ENCODE measurements at places on chromosomes 3 and 15.

- no peak for DNase-seq
Measured at GRCh38 chr15:76994001-76994400, 925 bp upstream of the PSTPIP1 start.

DNA sequence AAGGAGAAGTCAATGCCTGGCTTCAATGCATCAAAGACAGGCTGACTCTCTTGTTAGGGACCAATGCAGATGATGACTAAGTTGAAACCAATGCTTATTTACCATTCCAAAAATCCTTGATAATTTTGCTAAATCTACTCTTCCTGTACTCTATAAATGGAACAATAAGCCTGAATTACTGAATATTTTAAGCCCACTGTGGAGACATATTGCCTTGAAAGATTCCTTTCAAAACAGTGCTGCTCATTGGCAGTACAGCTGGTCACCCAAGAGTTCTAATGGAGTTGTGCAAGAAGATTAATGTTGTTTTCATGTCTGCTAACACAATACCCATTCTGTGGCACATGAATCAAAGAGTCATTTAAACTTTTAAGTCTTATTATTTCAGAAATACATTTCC lies 181.0 kb upstream of the CBLB start:
- DNase-seq = no peak

DNA sequence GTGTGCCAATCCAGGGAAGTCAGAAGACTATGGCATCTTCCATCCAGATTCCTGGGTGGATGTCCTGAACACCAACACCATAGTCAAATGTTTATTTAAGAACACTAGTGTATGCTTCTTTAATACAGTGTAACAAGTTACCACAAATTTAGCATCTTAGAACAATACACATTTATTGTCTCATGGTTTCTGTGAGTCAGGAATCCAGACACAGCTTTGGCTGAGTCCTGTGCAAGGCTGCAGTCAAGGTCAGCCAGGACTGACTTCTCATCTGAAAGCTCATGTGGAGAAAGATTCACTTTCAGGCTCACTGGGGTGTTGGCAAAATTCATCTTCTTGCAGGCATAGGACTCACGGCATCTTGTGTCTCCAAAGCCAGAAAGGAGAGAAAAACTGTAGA lies 143.4 kb downstream of the ANXA2 start:
- no peak for DNase-seq

- peak; percentile 1 for DNase-seq
Measured at GRCh38 chr3:116920826-116921610, 211.4 kb downstream of the TUSC7 start.

DNA sequence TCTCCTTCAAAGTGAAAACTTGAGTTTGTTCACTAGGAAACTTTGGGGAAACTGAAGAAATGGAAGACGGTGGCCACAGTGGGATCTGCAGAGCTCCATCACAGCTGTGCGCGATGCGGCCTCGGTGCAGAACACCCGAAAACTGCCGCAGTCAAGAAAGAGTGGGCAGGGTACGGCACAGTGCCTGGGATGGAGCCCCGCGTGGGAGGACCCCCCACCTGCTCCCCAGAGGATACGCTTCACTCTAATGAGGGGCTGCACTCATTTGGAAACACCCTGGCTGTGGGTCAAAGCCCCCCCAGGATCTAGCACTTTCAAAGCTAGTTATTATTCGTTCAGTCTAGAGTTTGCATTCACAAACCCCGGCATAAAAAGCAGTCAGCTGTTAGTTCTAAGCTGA lies 9.5 kb downstream of the ADAMTS17 start:
- no peak for DNase-seq
